ENCODE measurements at places on chromosomes 2 and 18. TPM values are rescaled to one million over a fixed set of nuclear protein-coding genes. Genes with fewer than 3 reads are reported as not detected.

DNA sequence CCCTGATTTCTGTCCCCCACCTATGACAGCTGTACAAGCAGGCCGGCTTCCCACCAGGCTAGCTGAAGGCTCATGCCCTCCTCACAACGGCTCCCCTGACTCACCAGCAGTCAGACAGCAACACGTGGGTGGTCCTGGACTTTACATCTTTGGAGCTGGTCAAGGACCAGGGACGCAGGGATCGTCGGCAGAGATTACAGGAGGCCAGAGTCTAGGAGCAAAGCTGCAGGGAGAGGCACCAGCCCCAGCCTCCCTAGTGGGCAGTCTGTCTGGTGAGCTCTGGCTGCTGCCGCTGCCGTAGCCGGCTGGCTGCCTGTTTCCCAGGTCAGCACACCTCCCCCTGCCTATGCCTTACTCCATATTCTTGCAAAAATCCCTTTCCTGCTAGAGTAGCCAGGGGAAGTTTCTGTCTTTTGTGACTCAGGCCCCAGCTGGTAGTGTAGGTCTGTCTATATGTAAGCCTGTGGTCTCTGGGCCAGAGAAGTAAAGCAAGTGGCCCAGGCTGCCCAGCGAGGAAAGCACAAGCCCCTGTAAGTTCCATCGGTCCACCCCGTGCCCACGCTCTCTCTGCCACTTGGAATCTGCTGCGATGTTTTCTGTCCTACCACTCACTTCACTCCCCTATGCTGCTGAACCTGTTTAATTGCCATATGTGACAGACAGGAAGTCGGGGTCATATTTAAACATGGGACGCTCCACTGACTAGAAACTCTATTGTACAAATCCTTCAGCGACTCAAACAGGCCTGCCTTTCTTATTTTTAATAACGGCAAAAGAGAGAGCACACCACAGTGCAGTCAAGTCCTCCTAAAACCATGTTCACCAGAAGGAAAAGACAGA lies 2.4 kb upstream of the ARHGEF4 start:
- no peak for DNase-seq

GRCh38 chr2:164972216-164972615 lies 16.9 kb upstream of the SLC38A11 start:
- no peak for DNase-seq

GRCh38 chr2:46983065-46983801 lies 67.6 kb upstream of the MCFD2 start:
- no peak for DNase-seq

- DNase-seq: no peak
Observed at GRCh38 chr2:37984589-37984988, 59.5 kb downstream of the RMDN2 start.

DNA sequence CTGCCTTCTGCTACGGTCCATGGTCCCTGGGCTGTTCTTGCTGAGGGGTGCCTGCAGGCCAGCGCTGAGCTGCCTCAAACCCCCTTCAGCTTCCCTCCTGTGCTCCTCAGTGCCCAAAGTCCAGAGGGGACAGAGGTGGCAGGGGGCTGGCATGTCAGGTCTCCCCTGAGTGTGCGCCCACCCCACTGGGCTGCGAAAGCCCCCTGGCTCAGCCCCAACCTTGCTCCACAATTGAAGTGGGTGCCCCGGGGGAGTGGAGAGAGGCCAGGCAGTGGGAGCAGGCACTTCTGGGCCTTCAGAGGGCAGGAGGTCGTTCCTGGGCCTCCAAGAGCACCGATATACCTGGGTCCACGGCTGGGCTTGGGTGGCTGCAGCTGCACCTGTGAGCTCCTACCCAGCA lies 548.7 kb upstream of the FAM98A start:
- no peak for DNase-seq

GRCh38 chr2:219676586-219676985 lies 49.2 kb downstream of the SLC4A3 start:
- DNase-seq: peak; percentile 35

DNA sequence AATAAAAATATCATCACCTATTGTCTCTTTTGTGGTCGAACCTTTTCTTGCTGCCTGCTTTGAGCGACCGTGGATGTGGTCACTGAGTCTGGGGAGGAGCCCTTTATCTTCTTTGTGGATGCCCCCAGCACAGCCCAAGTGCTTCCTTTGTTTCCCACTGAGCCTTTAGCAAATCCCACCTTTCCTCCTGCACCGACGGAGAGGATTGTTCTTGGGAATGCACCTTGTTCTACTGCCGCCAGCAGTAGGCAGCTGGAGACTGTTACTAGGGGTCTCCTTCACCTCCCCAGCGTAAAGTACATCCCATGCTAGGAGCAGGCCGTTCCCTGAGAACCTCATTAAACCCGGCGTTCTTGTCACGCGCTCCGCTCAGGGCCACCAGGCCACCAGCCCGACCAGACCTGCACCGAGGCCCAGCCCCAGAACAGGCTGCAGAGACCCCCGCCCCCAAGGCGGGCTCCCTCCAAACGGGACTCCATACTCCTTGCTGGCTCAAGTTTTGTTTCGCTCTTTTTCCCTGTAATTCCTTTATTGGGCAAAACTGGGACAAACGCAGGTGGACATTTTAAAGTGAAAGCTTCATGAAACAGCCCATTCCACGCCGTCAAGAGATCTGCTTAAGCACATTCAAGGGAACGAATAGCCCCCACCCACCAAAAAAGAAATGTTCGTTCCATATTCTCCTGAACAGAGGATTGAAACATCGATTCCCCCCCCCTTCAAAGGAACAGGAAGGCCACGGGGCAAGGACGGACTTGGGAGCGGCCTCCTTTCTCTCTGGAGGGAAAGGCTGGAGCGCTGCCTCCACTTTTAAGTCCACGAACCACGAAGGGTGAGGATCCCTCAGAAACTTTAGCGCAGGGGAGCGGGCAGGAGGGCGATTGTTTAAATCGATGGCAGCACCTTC lies 1.1 kb upstream of the MAT2A start:
- DNase-seq: peak; percentile 58

DNA sequence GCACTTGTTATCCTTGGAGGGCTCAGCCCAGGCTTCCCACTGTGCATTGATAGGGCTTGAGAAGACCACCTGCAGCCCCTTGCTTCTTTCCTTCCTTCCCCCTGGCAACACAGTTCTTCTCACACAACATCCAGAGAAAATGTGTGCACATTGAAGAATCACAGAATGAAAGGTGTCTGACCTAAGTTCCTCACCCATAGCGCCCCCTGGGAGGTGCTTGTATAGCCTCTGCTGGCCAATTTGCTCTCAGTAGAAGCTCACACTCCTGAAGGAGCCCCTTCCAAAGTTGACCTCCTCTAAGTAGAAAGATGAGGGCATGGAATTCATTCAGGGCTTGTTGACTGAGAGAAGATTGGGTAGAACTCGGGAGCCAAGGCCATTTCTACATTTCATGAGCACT lies 758.4 kb upstream of the KLHL29 start:
- DNase-seq: peak; percentile 9

GRCh38 chr2:182540252-182540651 lies 113.4 kb upstream of the PDE1A start:
- no peak for DNase-seq

DNA sequence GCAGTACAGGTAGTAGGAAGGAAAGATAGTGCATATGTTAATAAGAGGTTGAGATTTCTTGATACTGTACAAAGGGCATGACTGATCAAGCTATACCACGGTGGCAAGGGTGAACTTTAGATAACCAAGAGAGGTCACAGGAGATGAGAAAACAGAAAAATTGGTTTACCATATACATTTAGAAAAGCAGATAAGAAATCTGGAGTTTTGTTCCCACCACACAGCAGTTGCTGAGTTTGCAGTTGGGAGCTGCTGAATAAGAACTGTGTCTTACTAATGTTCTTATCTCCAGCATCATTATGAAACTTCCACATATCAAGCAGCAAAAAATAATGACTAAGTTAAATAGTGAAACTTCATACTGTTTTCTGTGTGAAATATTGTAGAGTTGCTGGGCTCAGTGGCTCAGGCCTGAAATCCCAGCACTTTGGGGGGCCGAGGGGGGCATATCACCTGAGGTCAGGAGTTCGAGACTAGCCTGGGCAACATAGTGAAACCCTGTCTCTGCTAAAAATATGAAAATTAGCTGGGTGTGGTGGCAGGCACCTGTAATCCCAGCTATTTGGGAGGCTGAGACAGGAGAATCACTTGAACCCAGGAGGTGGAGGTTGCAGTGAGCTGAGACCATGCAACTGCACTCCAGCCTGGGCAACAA lies 12.0 kb upstream of the IMPACT start:
- no peak for DNase-seq

- DNase-seq: no peak
Observed at GRCh38 chr2:128442891-128443302, 124.2 kb upstream of the HS6ST1 start.

- peak; percentile 20 for DNase-seq
Observed at GRCh38 chr18:11154368-11154989, 5.1 kb upstream of the PIEZO2 start.

DNA sequence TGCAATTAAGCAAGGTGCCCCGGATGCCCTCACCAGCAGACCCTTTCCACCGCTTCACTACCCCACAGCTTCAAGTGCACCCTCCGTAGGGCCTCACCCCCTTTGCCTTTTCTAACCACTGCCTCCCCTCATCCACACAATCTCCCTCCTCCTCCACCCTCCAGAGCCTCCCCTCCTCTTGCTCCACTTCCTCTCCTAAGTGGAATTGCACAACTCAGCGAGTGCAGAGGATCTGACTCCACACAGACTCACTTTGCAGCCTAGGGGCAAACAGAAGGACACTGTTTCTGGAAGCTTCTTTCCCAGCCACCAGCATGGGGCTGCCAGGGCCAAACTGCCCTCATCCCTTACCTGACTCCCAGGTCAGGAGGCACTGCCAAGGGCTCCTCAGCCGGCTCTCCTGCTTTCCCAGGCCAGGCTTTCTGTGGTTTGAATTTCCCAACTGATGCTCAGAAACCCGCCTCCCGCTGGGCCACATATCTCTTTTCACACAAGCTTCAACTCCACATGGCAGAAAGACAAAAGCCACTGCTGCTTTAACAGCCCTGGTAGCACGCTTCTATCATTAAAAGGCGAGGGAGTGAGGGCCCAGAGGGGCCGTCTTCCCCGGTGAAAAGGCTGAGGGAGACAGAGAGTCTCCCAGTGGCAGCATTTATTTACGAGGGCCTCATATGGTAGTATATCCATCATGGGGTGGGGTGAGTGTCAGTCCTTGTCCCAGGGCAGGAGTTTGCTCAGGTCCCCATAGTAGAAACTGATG lies 74.7 kb upstream of the MGAT4A start:
- no peak for DNase-seq

The NXPH2 gene
- 1.3 TPM for total RNA-seq

The LINC00305 gene
- total RNA-seq: not detected

The ARHGAP25 gene
- 0.51 TPM for total RNA-seq

DNA sequence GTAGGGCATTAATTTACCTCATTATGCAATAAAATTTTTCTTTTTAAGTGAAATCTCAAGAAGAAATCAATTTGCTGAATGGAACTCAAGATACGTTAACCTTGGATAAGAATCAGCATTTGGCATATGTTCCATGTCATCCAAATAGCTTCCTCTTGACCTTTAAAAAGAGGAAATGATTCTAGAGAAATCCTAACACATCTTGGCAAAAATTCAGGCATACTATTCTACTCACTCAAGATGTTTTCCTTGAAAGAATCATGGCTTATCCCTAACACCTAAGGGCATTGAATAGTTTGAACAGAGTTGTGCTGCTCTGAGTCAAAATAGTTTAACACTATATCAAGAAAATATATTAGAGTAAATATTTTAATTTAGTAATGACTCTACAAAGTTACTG lies 678.0 kb downstream of the EPHA4 start:
- no peak for DNase-seq

GRCh38 chr2:201366146-201366545 lies 9.0 kb upstream of the FLACC1 start:
- DNase-seq: no peak

The DTNB gene
- 17.3 TPM for total RNA-seq

The SLC40A1 gene
- 49.6 TPM for total RNA-seq

The TUBB8B gene
- 0.35 TPM for total RNA-seq

- DNase-seq: no peak
Observed at GRCh38 chr18:25103468-25104155, 248.4 kb downstream of the ZNF521 start.

The CAPN13 gene
- total RNA-seq: 11.8 TPM

DNA sequence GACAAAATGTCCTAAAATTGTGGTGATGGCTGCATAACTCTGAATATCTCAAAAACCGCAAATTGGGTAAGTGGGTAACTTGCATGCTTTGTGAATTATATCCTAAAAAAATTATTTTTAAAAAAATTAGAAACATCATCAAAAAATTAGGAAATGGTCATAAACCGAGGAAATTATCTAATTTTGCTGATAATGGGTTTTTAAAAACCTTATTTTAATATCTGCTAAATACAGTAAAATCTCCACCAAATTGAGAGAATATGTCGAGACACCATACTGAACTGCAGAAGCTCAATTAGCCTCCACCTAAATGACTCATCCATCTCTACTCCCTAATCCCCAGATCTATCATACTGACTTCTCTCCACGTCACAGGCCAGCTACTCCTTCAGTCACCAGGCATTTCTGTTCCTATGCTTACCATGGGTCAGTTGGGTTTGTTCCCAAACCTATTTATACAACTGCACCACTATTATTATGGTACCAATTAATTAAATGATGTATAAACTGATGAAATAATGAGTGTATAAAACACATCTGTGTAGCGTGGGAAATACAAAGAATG lies 36.1 kb downstream of the SPIRE1 start:
- DNase-seq: no peak

Data from Calu3 (cell line).